Activated CD8-positive, alpha-beta memory T cell treated with anti-CD3 and anti-CD28 coated beads for 4 hours (primary cell): ENCODE measurements at places on chromosomes 3 and 15.

DNA sequence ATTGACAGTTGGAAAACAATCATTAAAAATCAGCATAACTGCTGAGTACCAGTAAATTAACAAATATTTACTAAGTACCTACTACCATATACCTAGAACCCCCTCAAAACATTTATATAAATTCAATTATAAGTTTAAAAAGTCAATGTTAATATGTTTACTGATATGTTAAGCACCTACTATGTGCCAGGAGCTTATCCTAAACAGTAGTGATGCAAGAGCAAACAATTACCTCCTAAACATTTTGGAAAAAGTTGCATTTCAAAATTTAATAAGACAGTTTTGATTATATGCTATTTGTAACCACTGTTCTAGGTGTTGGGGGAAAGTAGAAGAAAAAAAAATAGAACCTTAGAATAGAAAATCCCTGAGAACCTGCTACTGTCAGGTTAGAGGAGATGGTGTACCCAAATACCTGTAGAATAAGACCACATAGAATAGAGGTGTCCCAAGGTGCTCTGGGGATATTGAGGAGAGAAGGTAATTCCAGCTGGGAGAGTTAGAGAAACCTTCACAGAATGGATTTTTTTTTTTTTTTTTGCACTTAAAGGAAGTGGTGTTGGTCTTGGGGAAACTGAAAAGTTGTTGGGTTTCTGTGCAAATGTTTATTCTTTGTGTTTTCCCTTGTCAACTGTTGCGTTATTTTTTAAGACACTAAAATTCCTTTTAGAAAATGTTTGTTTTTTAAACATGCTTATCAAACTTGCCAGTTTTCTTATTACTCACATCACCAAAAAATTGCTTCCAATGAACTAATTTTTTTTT lies 16.0 kb downstream of the SNRK start:
- DNase-seq = no peak

GRCh38 chr15:40796512-40796911 lies 10.4 kb upstream of the ZFYVE19 start:
- DNase-seq = no peak

GRCh38 chr3:39065197-39065596 lies 13.4 kb downstream of the WDR48 start:
- DNase-seq = no peak

- no peak for DNase-seq
Measured at GRCh38 chr3:23052208-23052607, 150.9 kb upstream of the UBE2E2 start.

DNA sequence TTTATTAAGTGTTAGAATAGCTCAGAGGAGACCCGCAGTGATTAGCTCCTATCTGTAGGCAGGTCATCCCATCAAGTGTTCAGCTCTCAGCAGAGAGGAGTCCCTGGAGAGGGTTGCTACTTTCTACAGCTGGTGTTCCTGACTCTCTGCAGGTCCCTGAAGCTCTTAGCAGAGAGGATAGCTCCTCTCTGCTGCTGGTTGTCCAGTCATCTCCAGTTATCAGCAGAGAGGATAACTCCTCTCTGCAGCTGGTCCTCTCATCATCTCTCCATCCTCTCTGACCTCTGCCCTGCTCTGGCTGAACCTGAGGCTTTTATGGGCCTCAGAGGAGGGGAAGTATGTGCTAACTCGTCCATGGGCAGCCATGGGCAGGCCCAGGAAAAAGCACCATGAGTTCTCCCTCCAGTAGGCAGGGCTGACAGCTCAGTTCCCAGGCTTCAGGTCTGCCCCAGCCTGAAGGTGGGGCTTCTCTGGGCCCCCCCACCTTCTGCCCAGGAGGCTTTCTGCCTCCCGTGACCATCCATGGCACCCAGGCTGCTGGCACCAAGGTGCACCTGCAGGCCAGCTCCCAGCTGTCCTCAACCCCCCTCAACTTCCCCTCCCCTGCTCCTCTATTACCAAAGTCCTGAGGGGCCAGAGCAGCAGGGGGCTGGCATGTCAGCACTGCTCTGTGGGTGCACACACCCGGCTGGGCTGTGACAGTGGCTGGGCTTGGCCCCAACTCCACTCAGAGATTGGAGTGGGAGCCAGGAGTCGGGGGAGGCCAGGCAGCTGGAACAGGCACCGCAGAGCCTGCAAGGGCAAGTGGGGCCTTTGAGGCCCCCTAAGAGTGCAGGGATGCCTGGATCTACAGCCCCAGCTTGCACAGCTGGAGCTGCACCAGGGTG lies 98.9 kb upstream of the FRMD4B start:
- no peak for DNase-seq

GRCh38 chr3:72473156-72473555 lies 375.1 kb downstream of the SHQ1 start:
- no peak for DNase-seq

DNA sequence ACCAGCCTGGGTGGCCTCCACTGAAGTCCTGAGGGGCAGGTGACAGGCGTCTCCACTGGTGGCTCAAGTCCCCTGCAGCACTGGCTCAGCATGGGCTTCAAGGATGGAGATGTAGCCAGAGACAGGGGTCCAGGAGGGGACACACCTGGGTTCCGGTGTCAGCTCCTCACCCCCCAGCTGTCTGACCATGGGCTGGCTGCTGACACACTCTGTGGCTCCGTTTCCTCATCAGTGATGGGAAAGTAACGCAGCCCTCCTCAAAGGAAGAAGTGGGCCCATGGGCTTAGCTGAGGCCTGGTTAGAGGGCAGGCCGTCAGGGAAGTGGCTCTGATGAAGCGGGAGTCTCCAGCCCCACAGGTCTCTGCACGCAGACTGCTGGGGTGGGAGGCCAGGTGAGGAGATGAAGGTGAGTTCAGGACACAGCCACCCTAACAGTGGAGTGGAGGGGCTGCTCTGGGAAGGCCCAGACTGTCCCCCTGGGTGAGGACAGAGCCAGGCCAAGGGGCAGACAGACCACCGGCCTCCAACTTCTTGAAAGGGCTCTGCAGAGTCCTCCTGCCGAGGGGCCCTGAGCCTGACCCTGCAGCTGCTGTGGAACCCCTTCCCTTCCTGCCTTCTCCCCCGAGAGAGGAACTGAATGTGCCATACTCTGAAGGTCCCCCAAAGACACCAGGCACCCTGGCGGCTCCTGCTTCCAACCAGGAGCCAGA lies 24.0 kb downstream of the PSTPIP1 start:
- DNase-seq = no peak

GRCh38 chr3:180909369-180910127 lies 2.9 kb upstream of the FXR1 start:
- no peak for DNase-seq

- peak; percentile 9 for DNase-seq
Measured at GRCh38 chr3:43104660-43105595, 951 bp downstream of the POMGNT2 start.

- no peak for DNase-seq
Measured at GRCh38 chr3:158976966-158977365, 175.1 kb downstream of the MFSD1 start.

GRCh38 chr15:32987067-32987466 lies 207.4 kb downstream of the FMN1 start:
- DNase-seq = no peak

- no peak for DNase-seq
Measured at GRCh38 chr3:1531981-1532380, 439.2 kb downstream of the CNTN6 start.

GRCh38 chr3:106206146-106206545 lies 337.3 kb upstream of the CBLB start:
- DNase-seq = no peak

DNA sequence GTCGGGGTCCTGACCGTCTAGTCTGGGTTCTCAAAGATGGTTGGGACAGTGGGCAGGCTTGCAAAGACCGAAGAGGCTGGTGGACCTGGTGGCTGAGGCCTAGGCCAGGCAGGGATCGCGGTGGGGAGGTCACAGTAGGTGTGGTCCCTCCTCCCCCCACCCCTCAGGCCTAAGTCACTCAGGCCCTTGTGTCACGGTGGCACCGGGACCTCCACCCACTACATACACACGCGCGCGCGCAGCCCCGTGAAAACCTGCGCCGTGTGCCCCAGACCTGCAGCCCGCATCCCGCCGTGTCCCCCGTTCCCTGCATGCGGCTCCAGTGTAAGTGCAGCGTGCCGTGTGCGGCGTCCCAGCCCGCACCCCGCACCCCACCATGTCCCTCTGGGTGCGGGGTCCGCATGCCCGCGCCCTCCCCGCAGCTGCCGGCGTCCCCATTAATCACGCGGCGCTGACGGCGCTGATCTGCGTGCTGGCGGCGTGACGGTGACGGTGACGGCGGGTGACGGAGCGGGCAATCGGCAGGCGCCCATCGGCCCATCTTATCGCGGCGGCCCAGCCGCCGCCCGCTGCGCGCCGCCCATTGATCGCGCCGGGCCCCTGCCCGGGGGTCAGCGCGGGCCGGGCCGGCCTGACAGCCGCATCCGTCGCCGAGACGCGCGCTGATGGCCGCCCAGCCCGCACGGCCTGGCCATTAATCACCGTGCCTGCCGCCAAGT lies 24.4 kb downstream of the SEC61A1 start:
- no peak for DNase-seq

GRCh38 chr3:25289156-25289555 lies 138.9 kb upstream of the RARB start:
- no peak for DNase-seq
